ENCODE measurements at places on chromosomes 16 and 17.

- no peak for DNase-seq
Measured at GRCh38 chr16:716200-716568, 1.3 kb downstream of the METRN start.

GRCh38 chr16:58126451-58126961 lies 2.7 kb downstream of the CFAP20 start:
- no peak for DNase-seq

DNA sequence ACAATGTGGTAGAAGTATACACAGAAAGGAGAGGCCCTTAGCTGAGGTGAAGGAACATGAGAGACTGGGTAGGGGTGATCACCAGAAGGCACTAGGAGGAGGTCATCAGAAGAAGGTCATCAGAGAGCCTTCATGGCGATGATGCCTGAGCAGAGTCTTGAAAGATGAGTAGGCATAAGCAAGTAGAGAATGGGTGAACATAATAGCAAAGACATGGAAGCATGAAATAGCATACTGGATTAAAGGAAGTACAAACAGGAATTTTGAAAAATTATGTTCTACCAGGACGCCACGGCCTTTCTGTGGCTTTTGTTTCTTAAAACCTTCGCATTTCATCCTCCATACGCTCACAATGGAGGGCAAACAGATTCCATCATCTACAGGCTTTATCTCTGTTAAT lies 2.9 kb downstream of the IKZF3 start:
- no peak for DNase-seq

DNA sequence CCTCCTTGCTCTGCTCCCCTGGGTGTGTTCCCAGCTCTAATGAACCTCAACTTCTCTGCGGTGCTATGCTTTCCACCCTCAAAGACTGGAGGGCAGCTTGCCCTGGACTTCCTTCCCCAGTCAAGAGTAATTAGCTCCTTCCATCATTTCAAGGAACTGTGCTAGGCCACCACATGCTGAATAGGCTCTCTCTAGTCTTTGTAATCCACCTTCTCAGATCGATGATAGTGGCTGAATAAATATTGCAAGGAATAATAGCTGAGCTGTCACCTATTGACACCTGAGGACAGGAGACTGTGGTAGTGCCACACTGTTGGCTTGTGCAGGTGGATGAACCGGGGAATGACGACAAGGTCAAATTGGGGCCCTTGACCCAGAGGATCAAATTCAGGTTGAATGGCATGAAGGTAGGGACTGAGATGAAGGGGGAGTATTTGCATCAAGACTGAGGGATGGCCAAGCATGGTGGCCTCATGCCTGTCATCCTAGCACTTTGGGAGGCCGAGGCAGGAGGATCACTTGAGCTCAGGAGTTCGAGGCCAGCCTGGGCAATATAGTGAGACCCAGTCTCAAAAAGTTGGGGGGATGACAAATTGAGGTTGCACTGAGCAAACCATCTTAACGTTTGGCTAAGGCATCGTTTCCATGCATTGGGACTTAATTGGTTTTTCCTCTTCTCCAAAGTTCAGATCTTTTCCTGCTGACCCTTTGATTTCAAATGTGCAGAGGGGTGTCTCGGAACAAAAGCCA lies 18.8 kb upstream of the SLC5A11 start:
- DNase-seq: no peak
